Activated T-cell treated with anti-CD3 and anti-CD28 coated beads, Interleukin-2, amount 50 U/mL, for 48 hours (primary cell): ENCODE measurements at places on chromosomes 12 and 14.

- no peak for DNase-seq
Observed at GRCh38 chr12:89278169-89278568, 74.1 kb downstream of the DUSP6 start.

DNA sequence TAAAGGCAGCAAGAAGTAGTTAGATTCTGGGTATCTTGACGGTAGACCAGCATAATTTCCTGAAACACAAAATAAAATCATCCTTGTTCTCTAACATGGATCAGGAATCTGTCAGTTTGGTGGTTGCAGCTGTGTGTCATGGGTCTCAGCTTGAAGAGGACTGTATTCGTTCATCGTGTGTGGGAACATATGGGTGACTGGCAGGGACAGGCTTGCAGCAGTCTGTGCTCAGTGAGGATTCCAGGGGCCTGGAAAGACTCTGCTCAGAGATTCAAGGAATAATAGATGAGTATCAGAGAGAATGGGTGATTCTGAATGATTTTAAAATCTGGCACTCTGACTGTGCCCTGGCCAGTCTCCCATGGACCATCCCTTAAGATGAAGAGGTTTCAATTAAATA, 421.6 kb downstream of the APAF1 start:
- no peak for DNase-seq

- no peak for DNase-seq
Observed at GRCh38 chr12:52771088-52771487, 6.1 kb downstream of the KRT76 start.

DNA sequence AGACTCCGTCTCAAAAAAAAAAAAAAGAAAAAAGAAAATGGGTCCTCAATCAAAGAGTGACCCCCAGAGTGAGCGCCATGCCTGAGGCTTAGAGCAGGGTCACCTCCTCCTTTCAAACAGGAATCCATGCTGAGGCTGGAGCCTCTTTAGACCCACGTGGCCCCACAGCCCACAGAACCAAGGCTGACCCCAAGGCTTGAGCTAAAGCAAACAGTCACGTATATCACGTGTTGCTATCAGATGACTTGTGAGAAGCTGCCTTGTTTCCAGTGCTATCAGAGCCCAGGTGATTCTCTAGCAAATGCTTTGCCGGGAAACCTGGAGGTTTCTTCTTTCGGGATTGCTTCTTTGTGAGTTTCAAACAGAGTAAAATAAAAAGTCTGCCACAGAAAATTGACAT, 31.7 kb upstream of the DYNC1H1 start:
- DNase-seq = no peak

- DNase-seq = no peak
Observed at GRCh38 chr12:28568118-28568517, 377.9 kb downstream of the CCDC91 start.

DNA sequence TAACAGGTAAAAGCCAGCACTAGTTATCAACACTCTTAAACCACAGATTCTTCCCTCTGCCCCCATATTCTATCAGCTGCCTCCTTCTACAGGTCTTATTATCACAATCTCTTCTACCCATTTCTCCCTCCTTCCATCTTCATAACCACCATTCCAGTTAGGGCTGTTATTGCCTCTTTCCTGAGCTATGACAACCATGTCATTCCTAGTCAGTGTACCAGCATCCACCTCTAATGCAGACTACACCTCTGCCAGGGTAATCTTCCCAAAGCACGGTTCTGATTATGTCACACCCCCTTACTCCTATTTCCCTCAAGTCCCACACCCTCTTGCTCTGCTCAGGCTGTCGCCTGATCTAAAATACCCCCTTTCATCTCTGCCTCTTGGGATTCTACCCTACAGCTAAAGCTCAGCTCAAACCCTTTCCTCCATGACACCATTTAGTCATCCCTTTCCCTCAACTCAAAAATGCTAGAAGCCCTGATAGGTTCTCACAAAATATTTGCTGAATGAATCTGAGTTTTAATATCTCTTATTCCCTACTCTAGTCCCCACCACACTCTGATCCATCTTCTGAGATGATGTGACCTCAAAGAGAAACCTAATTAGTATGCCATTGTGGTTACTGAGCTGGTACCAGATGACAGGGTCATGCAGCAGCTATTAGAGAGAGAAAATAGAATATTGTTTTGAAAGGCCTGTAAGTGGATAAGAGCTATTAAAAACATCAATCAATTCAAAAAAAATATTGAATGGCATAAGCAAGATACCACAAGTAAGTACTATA, 11.7 kb downstream of the RACGAP1 start:
- no peak for DNase-seq

- no peak for DNase-seq
Observed at GRCh38 chr14:80315681-80316080, 104.4 kb upstream of the DIO2 start.

DNA sequence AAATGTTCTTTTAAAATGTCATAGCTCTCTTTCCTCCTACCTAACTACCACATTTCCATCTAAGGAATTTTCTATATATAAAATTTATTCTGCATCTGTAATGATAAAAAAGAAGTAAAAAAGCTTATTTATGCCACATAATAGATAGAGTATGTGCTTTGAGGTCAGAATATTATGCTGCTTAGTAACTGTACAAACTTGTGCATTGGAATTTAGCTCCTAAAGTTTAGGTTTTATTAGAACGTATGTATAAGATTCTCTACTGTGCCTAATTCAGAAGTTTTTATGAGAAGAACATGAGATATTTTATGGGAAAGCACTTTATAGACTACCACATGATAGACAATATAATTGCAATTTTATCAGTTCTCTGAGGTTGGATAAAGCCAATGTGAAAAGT, 384.6 kb downstream of the SLC16A7 start:
- DNase-seq = no peak

GRCh38 chr14:76430017-76430416, 54.1 kb downstream of the ESRRB start:
- DNase-seq = no peak

- no peak for DNase-seq
Observed at GRCh38 chr12:32400114-32400672, 835 bp downstream of the FGD4 start.

- no peak for DNase-seq
Observed at GRCh38 chr14:86847140-86847539, 1145.8 kb downstream of the GALC start.

GRCh38 chr12:38601949-38602348, 285.4 kb downstream of the ALG10B start:
- DNase-seq = no peak

DNA sequence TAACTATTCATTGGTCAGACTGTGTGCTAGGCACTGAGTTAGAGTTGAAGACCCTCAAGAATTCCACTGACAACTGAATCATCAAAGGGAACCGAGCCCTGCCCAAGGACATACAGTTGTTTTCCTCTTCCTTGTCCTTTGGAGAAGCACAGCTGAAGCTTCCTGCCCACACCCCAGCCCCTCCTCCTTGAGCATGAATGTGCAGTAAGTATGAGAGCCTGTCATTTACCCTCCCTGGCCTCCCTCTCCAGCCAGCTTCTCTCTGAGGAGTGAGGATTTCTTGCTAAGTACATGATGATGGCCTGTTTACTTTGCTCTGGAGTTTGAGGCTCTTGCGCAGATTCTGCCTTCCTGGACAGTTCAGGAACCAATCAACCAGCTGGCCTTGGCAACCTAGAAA, 235.2 kb downstream of the CACNA1C start:
- no peak for DNase-seq

GRCh38 chr12:123061441-123062205, 81.1 kb downstream of the ARL6IP4 start:
- DNase-seq = no peak

DNA sequence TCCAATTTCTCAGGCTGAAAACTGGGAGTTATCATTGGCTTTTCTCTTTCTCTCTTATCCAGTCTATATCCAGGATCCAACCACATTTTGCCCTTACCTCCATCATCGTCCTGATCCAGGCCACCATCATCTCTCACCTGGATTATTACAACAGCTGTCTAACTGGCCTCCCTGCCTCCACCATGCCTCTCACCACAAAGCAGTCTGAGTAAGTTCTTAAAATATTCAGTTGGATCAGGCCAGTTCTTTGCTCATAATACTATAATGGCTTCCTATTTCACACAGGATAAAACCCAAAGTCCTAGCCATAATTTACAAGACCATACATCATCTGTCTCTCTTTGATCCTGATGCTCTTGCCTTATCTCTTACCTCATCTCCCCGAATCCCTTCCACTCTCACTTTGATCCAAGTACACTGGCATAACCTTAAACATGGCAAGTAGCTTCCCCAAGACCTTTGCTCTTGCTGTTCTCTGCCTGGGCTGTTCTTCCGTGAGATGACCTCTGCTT, 133.4 kb upstream of the RAP1B start:
- no peak for DNase-seq

GRCh38 chr14:99873653-99874052, 80.4 kb downstream of the EML1 start:
- DNase-seq = no peak

DNA sequence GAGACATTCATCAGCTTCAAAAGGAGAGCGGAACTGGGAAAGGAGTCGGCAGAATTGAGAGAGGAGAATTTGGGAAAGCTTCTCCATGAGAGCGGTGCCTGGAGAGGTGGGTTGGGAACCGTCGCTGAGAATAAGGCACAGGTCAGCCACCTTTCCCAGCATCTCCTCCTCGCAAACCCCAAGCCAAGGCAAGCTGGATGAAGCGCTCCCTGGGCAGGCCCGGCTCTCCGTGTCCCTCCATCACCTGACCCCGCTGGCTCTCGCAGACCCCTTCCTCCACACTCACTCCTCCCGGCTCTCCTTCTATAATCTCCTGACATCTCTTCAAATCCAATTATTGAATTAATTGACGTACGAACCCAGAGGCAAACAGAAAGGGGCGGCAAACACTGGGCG, 18.9 kb upstream of the ATP5MC2 start:
- no peak for DNase-seq

DNA sequence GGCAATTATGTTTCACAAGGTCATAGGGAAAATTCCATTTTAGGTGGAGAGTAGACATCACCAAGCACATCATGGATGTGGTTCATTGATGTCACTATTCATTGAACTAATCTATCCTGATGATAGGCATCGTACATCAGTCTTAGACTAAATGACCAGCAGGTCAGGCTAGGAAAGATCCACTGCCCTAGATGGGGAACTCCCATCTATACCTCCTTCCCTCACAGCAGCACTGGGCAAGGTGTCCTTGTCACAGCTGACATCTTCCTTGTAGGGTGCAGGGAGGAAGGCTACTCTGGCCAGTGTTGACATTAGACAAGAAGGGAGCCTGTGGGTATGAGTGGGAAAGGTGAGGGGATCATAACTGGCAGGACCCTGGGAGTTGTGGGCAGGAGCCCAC, 63.8 kb upstream of the CAPRIN2 start:
- DNase-seq = no peak

GRCh38 chr12:51528852-51529650, 62.0 kb upstream of the SCN8A start:
- DNase-seq = no peak

GRCh38 chr12:121968876-121969275, 50.5 kb downstream of the CFAP251 start:
- DNase-seq = no peak

GRCh38 chr14:60878121-60878520, 102.8 kb downstream of the TRMT5 start:
- no peak for DNase-seq

- DNase-seq = no peak
Observed at GRCh38 chr12:59005193-59005955, 85.1 kb upstream of the LRIG3 start.

- peak; percentile 42 for DNase-seq
Observed at GRCh38 chr14:21860172-21860571, 186.6 kb upstream of the OR4E1 start.

- DNase-seq = no peak
Observed at GRCh38 chr12:114291389-114292060, 114.4 kb downstream of the TBX5 start.

GRCh38 chr14:93978735-93979134, 2.4 kb upstream of the ASB2 start:
- peak; percentile 64 for DNase-seq

DNA sequence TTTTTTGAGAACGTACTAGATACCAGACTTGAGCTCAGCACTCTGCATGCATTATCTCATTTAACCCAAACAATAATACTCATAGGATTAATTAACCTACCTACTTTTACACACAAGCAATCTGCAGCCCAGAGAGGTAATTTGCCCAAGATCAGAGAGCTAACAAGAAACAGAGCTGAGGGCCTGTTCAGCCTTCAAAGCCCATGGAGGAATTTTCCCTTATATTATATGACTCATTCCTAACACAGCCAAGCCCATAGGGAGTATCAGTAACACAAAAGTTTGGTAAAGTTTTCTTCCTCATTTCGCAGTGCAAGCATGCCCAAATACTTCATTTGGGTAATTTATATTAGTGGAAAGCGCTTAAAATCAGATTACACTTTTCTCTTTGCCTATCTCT, 94.7 kb downstream of the GALC start:
- DNase-seq = no peak

DNA sequence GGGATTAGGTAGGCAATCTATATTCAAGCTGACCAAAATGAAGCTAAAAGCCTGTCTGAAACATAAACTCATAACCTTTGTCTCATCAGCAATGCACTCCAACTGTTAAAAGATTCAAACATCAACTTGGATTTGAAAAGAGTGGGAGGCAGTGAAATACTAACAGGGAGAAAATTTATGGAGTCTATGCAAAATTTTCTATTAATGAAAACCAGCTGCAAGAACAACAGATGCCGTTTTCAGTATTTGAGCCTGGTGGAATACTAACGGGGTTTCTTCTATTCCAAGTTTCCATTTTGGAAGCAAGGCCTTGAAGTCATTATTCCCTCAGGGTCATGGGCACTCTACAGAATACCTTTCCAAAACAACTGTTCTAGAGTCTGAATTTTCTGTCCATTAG, 88.3 kb downstream of the LRP6 start:
- DNase-seq = no peak

- no peak for DNase-seq
Observed at GRCh38 chr14:67514203-67514607, 18.9 kb upstream of the PLEKHH1 start.

GRCh38 chr12:21665816-21666215, 8.2 kb upstream of the LDHB start:
- no peak for DNase-seq

DNA sequence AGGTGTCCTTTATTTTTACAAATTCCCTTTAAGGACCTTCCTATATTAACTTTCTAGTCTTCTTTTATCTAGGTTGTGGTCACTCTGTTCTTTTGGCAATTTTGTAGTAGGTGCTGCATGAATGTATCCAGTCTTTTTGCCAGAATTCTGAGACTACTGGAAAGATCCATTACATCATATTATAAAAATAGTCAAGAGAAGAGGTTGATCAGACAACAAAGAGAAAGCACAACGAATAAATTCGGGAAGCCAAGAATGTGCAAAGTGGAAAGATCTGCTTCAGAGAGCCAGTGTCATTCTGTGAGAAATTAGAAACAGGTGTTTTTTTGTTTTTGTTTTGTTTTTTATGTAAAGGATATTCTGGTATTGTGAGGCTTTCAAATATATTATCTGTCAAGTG, 15.8 kb upstream of the SLC16A7 start:
- DNase-seq = no peak

- DNase-seq = no peak
Observed at GRCh38 chr12:128906485-128907137, 53.3 kb downstream of the GLT1D1 start.

GRCh38 chr12:93974252-93974651, 174.1 kb upstream of the PLXNC1 start:
- no peak for DNase-seq

GRCh38 chr14:66070542-66071319, 415.4 kb upstream of the CCDC196 start:
- DNase-seq = peak; percentile 81
